ENCODE measurements at places on chromosomes 5 and 9. TPM values are rescaled to one million over a fixed set of nuclear protein-coding genes. Genes with fewer than 3 reads are reported as not detected.

- H3K4me3 ChIP-seq, result no peak overlapping the region
- H3K27ac ChIP-seq, result no peak overlapping the region
- DNase-seq, result no peak
- no peaks in the 10 kb centered on the region for H3K27me3 ChIP-seq
- H3K36me3 ChIP-seq, result no peaks in the 10 kb centered on the region
Observed at GRCh38 chr9:3200331-3200774, 325.4 kb downstream of the RFX3 start.

- no peak for DNase-seq
- H3K4me1 ChIP-seq, result no peaks in the 10 kb centered on the region
- H3K4me3 ChIP-seq, result no peak overlapping the region
- H3K27ac ChIP-seq, result no peak overlapping the region
- no peaks in the 10 kb centered on the region for H3K27me3 ChIP-seq
Observed at GRCh38 chr9:106962615-106963363, 99.8 kb downstream of the ZNF462 start.

DNA sequence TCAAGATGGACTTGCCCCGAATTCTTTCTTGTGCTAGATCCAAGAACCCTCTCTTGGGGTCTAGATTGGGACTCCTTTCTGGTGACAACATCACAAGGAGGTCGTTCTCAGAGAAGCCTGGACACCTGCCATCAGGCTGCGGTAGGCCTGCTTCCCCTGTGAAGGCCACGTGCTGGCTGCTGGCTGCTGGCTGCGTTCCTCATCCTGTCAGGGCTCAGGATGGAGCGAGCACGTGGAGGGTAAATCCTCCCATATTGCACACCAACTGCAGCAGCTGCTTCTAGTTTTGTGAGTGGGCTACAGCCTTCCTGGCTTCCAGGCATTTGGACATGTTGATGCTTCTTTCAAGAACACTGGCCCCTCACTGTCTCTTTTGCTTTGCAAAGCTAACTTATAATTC, 95.6 kb downstream of the HSPA4 start:
- no peak overlapping the region for H3K27ac ChIP-seq
- no peaks in the 10 kb centered on the region for H3K36me3 ChIP-seq
- DNase-seq, result no peak
- H3K27me3 ChIP-seq, result no peaks in the 10 kb centered on the region
- no peaks in the 10 kb centered on the region for H3K4me1 ChIP-seq

GRCh38 chr5:170633235-170634081, 129.6 kb downstream of the KCNIP1 start:
- H3K27ac ChIP-seq, result no peak overlapping the region
- no peak for DNase-seq
- H3K4me1 ChIP-seq, result peaks cover 12% of the 10 kb centered on the region
- no peaks in the 10 kb centered on the region for H3K36me3 ChIP-seq

DNA sequence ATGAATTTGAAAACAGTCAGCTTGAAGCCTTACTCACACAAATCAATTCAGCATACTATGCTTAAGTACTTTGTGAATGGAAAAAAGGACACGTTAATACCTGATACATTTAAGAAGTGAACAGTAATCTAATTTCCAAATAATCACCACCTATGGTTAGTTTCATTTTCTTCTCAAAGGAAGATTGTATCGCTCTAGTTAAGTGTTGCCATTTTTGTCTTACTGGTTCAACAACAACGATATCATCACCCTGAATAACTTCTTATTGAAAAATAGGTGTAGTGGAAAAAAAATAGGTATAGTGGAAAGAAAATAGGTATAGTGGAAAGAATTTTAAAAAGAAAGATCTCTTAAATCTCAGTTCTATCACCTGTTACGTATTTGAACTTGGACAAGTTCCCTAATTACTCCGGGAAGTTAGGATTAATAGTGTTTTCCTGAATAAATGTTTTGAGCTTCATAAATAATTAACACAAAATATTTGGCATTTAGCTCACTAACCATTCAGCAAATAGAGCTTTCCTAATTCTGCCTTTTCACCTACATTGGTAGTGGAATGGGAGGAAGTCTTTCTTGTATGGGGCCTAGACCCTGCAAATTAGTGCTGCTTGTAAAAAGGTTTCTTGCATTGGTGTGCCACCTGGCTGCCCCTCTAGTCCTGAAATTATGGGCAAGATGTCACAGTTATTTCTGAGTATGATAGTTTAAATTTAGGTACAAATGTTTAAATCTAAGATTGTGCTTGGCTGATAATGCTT, 502.6 kb upstream of the NMUR2 start:
- H3K4me1 ChIP-seq, result no peaks in the 10 kb centered on the region
- no peak for DNase-seq
- H3K4me3 ChIP-seq, result no peak overlapping the region
- no peak overlapping the region for H3K27ac ChIP-seq
- H3K36me3 ChIP-seq, result no peaks in the 10 kb centered on the region

GRCh38 chr5:151012862-151013261, 7.5 kb upstream of the GPX3 start:
- H3K4me1 ChIP-seq, result peaks cover 30% of the 10 kb centered on the region
- H3K4me3 ChIP-seq, result no peak overlapping the region
- H3K27ac ChIP-seq, result no peak overlapping the region
- H3K36me3 ChIP-seq, result no peaks in the 10 kb centered on the region
- no peak for DNase-seq
- no peaks in the 10 kb centered on the region for H3K27me3 ChIP-seq

DNA sequence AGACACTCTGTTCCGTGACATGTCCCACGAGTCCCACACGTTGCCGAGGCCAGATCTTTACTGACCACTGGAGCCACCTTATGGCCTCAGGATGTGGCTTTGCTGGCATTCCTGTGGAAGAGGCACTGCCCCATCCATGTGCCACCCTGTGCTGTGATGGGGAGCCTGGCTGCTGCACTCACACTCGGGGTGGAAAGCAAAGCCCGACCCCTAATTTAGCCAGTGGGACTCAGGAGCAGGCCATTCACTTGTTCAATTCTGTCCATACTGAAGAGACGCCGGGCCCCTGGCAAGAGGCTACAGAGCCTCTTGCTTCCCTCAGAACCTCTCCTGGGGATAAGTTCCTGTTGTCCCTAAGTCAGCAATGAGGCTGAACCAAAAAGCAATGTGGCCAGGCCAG, 18.6 kb upstream of the CEP72 start:
- peaks cover 15% of the 10 kb centered on the region for H3K27me3 ChIP-seq
- no peak for DNase-seq
- no peaks in the 10 kb centered on the region for H3K36me3 ChIP-seq

DNA sequence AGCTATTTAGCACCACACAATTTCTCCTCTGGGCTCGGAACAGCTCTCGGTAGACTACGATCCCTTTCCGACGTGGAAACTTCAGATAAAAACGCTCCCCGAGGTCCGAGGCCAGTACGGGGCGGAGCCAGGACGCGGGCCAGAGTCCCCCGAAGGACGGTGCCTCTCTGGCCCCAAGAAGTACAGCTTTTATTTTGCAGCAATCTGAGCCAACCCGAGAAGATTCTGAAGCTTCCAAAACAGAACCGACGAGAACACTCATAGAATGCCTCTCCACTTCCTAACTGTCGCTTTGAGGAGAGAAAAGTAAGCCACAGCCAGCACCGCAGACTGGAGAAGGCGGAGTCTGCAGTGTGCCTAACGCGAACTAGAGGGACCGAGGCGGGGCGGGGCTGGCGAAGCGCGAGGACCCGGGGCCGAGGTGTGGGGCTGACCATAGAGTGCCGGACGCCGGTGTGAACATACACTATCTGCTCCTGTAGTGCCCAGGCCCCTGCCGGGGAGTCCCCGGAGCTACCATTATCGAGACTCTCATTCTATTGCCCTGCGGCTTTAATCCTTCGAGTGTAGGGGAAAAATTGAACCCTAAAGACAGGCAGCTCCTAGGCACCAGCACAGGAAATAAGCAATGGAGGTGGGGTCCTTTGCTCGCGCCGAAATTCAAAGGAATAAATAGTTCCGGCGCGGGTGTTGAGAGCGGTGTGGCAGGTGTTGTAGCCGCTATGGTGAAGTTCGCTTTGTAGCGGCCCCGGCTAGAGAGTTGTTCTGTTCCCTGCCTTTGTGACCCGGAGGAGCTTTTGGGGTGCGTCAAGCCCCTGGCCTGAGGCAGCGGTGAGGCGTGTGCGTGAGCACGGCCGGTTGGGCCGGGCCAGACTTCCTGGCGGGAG, at the start of gene SMC2:
Gene SMC2, plus strand, starts transcription at position 663 of the 887 bp plus-strand sequence. CDS start 1,076 bp downstream, outside the sequence.
- H3K27me3 ChIP-seq, result no peaks in the 10 kb centered on the region
- peak; percentile 85 for DNase-seq
- H3K36me3 ChIP-seq, result no peaks in the 10 kb centered on the region
- peaks cover 38% of the 10 kb centered on the region for H3K4me1 ChIP-seq

DNA sequence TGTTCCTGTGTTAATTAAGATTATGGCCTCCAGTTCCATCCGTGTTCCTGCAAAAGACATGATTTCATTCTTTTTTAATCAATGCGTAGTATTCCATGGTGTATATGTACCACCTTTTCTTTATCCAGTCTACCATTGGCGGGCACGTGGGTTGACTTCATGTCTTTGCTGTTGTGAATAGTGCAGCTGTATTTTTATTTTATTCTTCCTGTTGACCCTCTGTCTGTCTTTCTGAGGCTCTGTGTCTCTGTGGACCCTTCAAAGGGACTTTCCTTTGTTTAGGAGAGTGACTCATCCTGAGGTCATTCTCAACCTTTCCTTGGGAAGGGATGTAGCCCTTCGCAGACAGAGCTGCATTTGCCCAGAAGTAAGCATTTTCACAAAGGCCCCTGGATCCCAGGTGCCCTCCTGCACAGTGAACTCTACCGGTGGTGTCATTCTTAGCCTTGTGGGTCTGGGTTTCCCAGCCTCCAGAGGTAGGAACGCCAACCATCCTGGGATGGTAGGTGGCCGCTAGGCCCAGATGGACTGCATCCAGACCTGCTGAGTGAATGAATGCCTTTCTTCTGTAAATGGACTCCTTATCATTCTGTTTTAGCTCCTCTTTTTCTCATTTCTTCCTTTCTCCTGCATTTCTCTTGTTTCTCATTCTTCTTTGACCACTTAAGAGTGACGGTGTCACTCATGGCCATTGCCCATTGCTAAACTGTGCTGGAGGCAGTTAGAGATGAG, 22.4 kb downstream of the TRIO start:
- peak; percentile 57 for DNase-seq
- H3K4me1 ChIP-seq, result peaks cover 40% of the 10 kb centered on the region
- no peak overlapping the region for H3K4me3 ChIP-seq
- no peak overlapping the region for H3K27ac ChIP-seq
- H3K36me3 ChIP-seq, result no peaks in the 10 kb centered on the region

DNA sequence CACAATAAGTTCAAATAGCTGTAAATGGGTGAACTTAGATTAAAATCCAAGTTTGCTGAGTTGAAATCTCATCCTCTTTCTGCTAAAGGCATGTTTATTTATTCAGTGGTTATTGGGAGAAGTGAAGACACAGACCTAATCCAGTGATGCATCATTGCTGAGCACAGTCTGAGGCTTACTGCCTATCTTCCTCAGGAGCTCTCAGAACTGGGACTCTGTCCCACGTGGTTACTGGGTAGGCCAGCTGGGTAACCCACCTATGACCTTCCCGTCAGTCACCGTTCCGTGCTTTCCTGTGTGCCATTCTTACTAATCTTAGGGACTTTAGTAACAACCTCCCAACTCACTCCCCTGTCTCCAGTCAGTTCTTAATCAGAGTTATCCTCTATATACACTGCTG, 226.8 kb upstream of the ATP10B start:
- H3K27ac ChIP-seq, result no peak overlapping the region
- no peak overlapping the region for H3K4me3 ChIP-seq
- DNase-seq, result no peak
- no peaks in the 10 kb centered on the region for H3K27me3 ChIP-seq
- H3K36me3 ChIP-seq, result no peaks in the 10 kb centered on the region

- no peaks in the 10 kb centered on the region for H3K4me1 ChIP-seq
- H3K27ac ChIP-seq, result no peak overlapping the region
- DNase-seq, result no peak
- no peak overlapping the region for H3K4me3 ChIP-seq
- no peaks in the 10 kb centered on the region for H3K27me3 ChIP-seq
Observed at GRCh38 chr9:132914924-132915323, 29.5 kb downstream of the TSC1 start.

DNA sequence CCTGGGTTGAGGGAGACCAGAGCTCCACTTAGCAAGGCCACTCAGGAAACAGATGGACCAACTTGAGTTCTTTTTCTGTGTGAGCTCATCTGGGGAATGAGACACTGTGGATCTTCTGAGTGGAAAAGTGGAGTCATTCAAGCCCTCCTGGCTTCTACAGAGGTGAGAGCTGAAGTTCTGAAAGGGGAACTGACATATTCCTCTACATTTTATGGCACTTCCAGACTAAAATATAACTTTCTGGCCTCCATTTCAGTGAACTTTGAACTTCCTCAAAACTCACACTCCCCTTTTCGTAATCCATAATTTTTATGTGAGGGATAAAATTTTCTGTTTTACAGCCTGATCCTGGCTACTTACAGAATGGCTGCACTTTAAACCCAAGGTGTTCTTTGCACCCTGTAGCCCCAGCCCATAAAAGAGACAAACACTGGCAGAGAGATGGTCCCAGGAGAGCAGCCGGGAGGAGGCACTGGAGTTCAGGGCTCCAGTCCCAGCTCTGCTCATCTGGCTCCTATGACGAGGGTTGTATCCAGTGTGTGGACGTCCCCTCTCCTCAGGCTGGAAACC, 10.8 kb downstream of the SPAAR start:
- no peak for DNase-seq
- no peaks in the 10 kb centered on the region for H3K27me3 ChIP-seq
- peaks cover 7% of the 10 kb centered on the region for H3K4me1 ChIP-seq
- H3K4me3 ChIP-seq, result no peak overlapping the region

DNA sequence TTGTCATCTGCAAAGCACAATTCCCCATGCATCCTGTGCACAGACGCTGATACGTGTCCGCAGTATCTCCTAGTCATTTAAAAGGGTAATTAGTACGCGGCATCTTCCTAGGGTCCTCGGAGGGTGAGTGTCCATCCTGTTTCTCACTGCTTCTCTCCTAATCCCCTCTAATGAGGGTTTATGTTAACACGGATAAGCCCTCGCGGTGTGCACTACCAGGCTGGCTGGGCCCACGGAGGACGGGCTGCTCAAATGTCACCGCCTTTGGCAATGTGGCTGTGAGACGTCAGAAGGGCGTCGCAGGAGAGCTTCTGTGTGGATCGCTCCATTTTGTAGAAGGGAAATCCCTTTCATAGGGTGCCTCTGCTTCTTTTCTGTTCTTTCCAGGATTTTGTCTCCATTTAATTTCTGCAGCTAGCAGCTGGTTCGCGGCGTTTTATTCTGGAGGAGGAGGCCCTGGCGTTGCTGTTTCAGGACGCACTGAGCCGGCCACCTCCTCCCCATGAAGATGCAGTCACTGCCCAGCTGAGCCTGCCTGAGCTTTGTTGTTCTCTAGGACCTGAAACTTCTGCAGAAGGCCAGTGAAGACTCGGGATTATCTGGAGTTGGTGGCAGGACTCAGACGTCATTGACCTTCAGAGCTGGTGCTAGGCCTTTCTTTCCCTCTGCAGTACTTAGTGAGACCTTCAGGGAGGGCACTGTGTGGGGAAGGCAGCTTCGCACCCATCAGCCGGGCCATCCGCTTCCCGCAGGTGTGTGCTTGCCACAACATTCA, 326.1 kb upstream of the IRX1 start:
- no peak for DNase-seq
- no peaks in the 10 kb centered on the region for H3K36me3 ChIP-seq
- no peaks in the 10 kb centered on the region for H3K27me3 ChIP-seq
- no peak overlapping the region for H3K4me3 ChIP-seq
- H3K4me1 ChIP-seq, result no peaks in the 10 kb centered on the region

SHOC1 gene
- polyA plus RNA-seq, result not detected

NANS gene
- polyA plus RNA-seq, result 109 TPM

CATSPER3 gene
- 0.15 TPM for polyA plus RNA-seq

FOXD4L5 gene
- polyA plus RNA-seq, result not detected

HCN1 gene
- polyA plus RNA-seq, result not detected

ADGRD2 gene
- not detected for polyA plus RNA-seq

LCN15 gene
- polyA plus RNA-seq, result not detected

SMIM32 gene
- polyA plus RNA-seq, result not detected

SLC38A9 gene
- 5.4 TPM for polyA plus RNA-seq

FXN gene
- 9.1 TPM for polyA plus RNA-seq

TRPM3 gene
- polyA plus RNA-seq, result not detected

DEPDC1B gene
- 0.03 TPM for polyA plus RNA-seq

SGCD gene
- not detected for polyA plus RNA-seq
